Endodermal cell (in vitro differentiated cells): ENCODE measurements at places on chromosomes 3 and 15.

GRCh38 chr3:52820736-52821135, 9.7 kb downstream of the ITIH4 start:
- peak; percentile 88 for DNase-seq

DNA sequence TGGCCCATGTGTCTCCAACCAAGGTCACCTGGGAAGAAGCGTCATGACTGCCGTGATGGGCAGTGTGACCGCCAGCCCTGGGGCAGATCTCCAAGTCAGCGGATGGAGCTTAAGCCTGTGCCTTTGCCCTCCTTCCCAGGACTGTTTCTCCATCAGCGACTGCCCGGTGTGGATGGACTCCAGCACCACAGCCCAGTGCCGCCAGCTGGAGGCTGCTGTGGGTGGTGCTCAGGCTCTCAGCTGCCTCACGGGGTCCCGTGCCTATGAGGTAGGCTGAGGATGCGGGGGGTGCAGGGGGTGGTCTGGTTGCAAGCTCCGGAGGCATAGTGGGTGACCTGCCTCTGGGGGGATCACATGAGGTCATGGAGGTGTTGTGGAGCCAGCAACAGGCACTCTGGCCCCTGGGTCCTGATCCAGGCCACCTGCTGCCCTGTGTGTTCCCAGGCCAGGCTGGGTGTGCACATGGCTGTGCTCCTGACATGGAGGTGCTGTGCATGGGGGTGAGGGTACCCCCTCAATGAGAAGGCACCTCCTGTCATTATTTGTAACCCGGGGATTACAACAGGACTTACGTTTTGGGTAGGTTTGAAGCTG, 19.0 kb downstream of the XYLB start:
- DNase-seq, result no peak

DNA sequence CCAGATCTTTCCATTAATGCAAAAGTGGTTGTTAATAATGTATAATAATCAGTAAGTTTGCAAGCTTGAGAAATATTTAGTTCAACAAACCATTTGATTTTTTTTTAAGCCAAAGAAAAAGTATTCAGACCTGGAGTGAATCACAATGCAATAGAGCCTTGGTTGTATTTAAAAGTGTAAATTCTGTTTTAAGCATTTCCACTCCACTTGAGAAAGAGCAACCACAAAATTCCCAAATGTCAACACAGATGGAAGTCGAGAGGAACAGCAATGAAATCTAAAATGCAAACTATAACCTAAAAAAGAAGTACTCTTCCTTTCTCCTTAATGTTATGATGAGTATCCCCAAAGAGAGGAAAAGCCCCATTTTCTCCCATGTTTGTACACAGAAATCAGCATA, 20.2 kb downstream of the GBE1 start:
- DNase-seq, result no peak

GRCh38 chr15:41483115-41483514, 10.6 kb upstream of the ITPKA start:
- no peak for DNase-seq

GRCh38 chr3:142940000-142940399, 23.5 kb downstream of the PAQR9 start:
- no peak for DNase-seq

DNA sequence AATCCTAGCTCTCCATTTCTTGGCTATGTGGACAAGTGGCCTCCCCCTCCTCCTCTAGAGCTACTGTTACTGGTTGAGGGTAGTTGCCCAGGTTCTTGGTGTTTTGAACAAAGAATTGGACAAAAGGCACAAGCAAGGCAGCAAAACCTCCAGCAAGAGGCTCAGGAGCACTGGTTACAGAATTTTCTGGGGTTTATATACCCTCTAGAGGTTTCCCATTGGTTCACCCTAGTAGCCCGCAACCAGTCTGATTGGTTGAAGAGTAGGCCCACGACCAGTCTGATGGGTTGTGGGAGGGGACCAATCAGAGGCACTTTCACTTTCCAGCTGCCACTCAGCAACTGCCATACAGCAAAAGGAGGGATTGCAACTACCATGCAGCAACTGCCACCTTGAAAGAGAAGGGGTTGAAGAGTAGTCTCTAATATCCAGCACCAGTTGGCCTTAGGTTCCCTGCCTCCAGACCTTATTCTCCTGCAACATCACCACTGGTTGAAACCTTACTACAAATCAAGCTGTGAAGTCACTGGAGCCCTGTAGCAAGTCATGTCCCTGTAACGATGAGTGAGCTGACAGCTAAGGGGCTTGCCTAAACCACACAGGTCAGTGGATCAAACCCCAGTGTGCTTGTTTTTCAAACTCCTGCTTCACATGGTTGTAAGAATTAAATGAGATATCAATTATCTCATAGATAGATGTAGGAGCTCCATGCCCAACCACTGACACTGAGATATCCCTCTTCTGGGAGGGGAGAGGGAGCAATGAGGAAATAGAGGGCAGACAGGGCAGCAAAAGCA, 2.9 kb upstream of the C15orf39 start:
- DNase-seq, result peak; percentile 72
